ENCODE measurements at places on chromosomes 7 and 10.

GRCh38 chr10:70066190-70066589 lies 13.5 kb downstream of the MACROH2A2 start:
- DNase-seq: no peak

DNA sequence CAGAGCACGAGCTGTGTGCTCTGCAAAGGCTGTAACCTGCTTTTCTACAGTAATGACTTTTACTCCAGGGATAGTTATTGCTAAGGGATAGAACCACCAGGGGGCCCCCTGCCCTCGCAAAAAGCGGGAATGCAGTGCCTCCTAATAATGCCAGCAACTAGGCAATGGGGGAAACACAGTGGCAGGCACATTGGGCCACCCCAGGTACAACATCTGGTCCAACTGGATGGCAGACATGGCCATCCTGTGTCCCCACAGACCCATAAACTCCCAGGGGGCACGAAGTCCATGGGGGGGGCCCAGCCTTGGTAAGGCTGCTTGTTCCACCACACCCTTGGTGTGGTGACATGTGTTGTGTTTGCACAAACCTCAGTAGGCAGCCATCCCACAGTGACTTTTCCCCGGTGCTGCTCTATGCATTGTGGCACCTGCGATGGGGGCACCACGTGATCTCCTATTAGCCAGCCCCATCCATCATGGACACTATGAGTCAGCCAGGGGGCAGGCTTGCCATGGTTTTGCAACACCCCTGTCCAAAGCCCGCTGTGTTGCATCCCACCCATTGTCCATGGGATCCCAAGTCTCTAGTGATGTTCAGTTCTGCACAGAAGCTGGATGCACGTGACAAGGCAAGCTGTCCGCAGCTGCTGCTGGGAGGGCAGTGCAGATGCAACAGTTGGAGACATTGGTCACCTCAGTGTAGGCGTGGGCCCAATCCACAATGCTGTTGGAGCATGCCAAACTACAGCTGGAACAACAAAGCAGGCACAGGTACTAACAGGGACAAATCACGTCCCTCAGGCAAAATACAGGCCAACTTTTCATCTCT lies 84.0 kb downstream of the ANLN start:
- DNase-seq: no peak

DNA sequence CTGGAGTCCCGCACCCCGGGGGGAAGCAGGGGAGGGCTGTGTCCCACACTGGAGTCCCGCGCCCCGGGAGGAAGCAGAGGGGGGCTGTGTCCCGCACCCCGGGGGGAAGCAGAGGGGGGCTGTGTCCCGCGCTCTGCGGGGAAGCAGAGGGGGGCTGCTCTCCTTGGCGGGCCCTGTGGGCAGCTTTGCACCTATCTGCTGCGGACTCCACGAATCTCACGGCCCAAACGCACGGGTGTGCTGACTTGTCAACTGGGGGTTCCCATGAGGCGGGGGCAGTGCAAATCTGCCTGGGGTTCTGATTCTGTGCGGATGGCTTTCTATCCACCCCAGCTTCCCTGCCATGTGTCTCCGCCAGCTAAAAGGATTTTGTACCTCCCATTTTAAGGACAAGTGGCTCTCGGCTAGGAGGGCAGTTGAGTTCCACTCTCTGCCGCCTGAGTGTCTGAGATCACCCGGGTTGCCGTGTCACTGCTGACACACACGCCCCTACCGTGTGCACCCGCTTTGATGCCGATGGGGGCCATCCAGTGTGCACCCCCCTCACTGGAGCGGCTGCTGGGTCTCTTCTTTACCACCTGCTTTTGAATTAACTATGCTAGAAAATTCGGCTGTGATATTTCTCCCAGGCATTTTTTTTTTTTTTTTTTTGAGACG lies 20.5 kb downstream of the GPER1 start:
- no peak for DNase-seq

DNA sequence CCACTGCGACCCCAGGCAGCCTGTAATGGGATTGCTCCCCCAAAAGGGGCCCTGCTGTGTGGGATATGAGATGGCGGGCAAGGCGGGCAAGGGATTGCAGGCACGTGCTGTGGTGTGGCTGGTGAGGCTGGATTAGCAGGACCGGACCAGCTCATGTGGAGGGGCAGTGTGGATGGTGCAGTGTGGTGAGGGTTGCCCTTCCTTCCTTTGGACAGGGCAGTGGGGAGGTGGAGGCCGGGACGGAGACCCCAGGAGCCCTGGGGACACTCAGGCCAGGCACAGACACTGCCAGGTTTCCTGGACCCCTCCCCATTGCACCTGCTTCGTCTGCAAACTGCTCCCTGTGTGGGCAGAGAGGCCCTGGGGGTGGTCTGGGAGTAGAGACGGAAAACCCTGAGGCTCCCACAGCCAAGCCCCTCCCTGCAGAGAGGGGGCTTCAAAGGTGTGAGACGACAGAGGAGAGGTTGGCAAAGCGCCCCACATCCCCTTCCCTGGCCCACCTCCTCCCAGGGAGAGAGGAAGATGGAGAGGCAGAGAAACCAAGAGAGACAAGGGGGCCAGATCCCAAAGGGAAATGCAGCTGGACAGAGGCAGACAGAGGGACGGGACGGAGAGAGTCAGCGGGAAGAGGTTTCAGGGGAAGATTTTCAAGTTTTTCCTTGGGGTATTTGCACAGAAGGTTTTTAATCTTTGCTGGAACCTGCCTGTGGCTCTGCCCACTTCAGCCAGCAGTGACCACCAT lies 89.2 kb downstream of the MICALL2 start:
- DNase-seq: no peak

GRCh38 chr10:97065128-97065527 lies 120.6 kb downstream of the SLIT1 start:
- DNase-seq: no peak

DNA sequence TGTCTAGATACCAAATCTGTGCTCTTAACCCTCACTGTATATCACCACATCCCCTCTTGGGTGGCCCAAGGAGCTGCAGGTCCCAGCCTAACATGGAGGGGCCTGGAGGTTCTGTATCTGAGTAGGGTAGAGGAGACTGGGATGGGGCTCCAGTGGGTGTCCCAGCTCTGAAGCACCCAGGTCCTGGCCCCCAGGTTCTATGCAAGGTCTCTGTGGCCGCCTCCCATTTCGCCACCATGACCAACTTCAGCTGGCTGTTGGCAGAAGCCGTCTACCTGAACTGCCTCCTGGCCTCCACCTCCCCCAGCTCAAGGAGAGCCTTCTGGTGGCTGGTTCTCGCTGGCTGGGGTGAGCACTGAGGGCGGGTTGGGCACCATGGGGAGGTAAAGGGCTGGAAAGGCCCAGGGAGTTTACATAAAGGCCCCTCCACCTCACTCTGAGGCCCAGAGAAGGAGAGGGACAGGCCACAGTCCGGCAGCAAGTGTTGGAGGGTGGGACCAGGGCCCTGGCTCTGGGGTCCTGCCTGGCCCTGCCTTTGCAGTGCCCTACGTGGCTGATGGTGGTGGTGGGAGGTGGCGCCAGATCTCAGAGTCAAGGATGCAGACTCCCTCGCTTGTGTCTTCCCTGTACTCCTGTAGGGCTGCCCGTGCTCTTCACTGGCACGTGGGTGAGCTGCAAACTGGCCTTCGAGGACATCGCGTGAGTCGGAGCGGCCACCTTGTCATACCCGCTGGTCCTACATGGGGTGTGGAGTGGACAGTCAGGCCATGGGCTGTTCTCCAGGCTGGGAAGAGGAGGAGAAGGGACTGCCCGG lies 10.2 kb downstream of the GHRHR start:
- DNase-seq: peak; percentile 55

- no peak for DNase-seq
These were observed 181.7 kb downstream of the LRMDA start for GRCh38 chr10:75612904-75613684.

GRCh38 chr7:91326516-91327199 lies 62.4 kb downstream of the FZD1 start:
- no peak for DNase-seq

DNA sequence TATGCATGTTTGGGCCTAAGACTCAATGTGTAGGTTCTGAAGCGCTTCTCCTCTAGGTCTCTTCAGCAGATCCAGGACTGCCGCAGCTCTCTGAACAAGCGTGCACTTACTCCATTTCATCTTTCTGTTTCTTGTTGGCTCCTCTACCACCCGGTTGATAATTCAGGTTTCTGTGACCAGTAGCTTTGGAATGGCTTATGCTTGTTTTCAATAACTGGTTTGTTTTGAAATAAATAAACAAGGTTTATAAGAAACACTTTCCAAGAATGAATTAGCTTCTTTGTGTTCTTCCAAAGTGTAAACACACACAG lies 1.5 kb downstream of the MDFIC start:
- no peak for DNase-seq

- no peak for DNase-seq
These were observed 146.3 kb downstream of the CUX1 start for GRCh38 chr7:101963693-101964092.

- DNase-seq: no peak
These were observed 77.3 kb downstream of the JMJD1C start for GRCh38 chr10:63388421-63389031.

GRCh38 chr10:110225441-110225755 lies 18.0 kb downstream of the MXI1 start:
- no peak for DNase-seq

- DNase-seq: no peak
These were observed 2.4 kb downstream of the KLLN start for GRCh38 chr10:87860816-87861403.

DNA sequence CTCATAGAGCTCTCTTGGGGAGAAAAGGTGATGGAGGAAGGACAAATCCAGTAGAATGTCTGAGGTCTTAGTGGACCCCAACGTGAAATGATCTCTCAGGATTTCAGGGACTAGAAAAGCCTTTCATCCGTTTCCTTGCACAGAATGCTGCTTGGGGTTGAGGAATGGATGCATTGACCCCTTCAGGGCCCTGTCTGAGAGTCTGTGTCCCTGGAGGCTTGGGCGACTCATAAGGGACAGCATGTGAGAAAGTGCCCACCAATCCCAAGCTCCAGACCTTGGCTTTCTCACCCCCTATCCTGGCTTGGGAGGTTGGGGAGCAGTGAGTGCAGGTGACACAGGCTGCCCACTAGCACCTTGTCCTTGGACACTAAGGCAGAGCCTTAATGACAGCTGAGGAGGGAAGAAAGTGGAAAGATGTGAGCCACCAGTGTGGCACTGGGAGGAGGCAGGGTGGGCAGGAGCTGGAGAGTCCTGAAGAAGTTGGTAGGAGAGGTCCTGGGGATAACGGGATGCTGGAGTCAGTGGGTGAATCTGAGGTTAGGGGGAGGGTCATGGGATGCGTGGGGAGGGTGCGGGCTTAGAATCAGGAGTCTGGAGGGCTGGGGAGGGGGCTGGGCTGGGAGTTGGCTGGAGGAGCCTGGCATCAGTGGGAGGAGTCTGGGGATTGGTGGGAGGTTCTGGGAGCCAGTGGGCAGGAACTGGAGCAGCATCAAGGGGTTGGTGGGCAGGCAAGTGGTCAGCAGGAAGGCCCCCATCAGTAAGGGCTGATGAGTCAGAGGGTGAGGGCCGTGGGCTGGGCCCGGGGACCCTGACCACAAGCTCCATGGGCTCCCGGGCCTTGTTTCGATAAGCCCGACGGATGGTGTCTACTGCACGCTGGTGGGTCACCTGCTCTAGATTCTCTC lies 8.6 kb downstream of the LZTS2 start:
- DNase-seq: no peak

DNA sequence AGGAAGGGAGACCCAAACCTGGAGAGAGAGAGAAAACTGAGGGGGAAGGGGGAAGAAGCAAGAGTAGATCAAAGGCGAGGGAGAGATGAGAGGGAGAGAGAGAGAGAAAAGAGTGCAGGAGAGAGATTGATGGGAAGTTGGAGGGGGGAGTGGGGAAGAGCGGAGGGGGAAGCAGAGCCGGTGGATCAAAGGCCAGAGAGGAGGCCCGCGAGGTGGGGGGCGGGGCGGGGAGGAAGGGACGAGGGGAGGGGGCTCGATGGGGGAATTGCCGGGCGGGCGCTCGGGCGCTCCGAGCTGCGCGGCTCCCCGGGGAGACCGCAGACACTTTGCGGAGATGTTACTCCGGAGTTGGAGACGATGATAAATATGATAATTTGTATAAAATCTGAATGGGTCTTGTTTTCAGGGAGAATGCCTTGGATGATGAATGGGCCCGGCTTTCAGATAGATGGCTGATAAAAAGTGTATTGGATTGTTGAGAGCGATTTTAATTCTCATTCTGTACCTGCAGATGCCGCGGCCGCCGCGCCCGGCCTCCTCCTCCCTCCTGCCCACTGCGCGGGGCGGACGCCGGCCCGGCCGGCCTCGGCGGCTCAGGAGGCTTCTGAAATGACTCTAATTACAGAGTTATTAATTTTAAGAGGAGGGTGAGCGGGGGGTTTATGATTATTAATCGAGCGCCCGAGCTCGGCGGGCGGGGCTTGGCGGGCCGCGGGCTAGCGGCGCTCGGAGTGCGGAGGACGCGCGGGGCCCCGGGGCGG lies 21.4 kb upstream of the PAX2 start:
- DNase-seq: no peak

- DNase-seq: no peak
These were observed 2.8 kb downstream of the FASTK start for GRCh38 chr7:151077705-151078232.

DNA sequence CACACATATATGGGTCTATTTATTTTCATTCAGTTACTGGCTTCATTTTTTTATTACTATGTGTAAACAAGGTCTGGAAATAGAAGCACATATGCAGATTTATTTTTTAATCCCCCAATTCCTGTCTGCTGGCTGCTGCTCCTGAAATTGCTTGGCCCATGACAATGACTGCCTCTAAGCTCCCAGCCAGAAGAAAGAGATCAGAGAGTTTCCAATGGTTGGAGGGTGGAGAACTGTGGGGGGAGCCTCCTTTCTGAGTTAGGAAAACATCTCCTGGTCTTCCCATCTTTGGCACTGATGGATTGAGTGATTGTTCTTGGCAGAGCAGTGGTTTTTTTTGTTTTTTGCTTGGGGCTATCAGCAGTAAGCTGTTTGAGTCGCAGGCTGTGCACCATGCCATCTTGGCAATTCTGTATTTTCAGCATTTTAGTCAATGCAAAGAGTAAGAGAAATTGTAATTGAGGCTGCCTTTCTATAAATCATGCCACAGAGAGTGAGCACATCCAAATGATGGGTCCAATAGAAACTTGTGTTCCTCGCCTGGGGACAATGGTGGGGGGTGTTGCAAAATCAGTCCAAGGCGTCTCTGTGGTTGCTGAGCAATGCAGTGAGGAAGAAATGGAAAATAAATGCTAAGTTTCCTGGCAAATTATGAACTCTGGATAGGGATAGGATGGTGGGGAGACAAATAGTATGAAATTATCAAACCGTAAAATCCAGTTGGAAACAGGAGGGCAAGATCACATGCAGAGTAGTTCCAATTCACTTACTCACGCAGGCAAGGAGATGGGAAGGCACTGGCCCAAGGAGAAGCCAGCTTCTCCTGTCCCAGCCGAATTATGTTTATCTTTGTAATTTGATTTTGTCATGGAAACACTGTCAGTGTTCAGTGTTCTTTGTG lies 382.4 kb downstream of the SORCS3 start:
- DNase-seq: no peak

- peak; percentile 72 for DNase-seq
These were observed at the start of gene GPER1 for GRCh38 chr7:1087952-1088920. Gene GPER1, plus strand, starts transcription at chr7:1088113. Its CDS starts 3,616 bp downstream, at chr7:1091729.

Measured in right atrium auricular region (tissue), 2 donors.